Hair follicular keratinocyte (primary cell): ENCODE measurements at places on chromosomes 2 and 18. TPM values are rescaled to one million over a fixed set of nuclear protein-coding genes. Genes with fewer than 3 reads are reported as not detected.

Gene SFT2D3
- 3.6 and 6.6 TPM in 2 replicates for total RNA-seq

Gene RNF138
- total RNA-seq: 22.6 and 26.8 TPM in 2 replicates

Gene TRABD2A
- total RNA-seq: 0.87 and 5.7 TPM in 2 replicates

Gene RAX
- total RNA-seq: not detected in 2 replicates

Gene ABCG5
- total RNA-seq: not detected in 2 replicates

Gene UGT1A4
- total RNA-seq: not detected in 2 replicates

Gene LHCGR
- total RNA-seq: not detected in 2 replicates

Gene EVX2
- not detected in 2 replicates for total RNA-seq

Gene EMILIN2
- total RNA-seq: 1.6 and 2.1 TPM in 2 replicates

Gene TPO
- 0.23 TPM in 1 of 2 replicates, not detected in the other for total RNA-seq

Gene ZAP70
- not detected in 2 replicates for total RNA-seq

Gene TXNDC2
- 0.34 TPM in 1 of 2 replicates, not detected in the other for total RNA-seq

Gene HOXD13
- not detected in 2 replicates for total RNA-seq

Gene B3GNT2
- 33.0 and 41.3 TPM in 2 replicates for total RNA-seq

Gene SMAD7
- total RNA-seq: 12.1 and 19.4 TPM in 2 replicates

Gene CPO
- total RNA-seq: not detected in 2 replicates
